Hematopoietic multipotent progenitor cell treated with erythropoietin and hydrocortisone succinate and interleukin-3 and kit ligand, for 8 days (in vitro differentiated cells): ENCODE measurements at places on chromosomes 7 and 10.
A peak's percentile ranks its signal among the peaks of the same experiment; 100 is the strongest.

DNA sequence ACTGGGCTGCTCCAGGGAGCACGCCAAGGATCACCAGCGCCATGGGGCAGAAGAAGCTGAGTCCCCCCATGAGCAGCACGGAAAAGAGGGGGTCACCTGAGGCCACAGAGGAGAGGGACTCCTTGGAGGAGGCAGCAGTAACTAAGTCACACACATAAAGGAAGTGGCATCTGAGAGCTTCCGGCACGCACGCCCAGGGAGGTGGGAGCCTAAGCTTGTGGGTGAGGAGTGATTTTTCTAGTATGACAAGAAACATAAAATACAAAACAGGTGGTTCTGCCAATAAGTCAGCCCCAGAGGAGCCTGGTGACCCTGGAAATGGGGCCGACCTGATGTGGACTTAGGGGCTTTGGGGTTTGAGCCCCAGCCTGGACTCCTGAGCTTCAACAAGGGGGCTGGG is 60.8 kb downstream of the CARD11 start:
- no peak for DNase-seq

DNA sequence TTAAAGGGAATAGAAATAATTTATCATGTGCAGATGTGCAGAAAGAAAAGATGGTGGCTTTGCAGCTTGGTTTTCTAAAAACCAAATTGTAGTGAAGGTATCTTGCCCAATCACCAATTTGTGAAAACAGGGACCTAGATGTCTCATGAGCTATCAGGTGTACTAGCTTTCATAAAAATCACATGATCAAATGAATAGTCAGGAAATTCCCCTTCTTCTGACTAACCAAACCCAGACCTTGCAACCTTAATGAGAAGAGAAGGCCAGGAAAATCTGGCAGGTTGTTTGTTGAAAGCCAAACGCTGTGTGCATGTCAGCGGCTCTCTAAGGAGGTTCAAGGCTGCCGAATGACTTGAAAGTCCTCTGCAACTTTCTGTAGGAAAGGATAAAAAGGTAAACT is 304.4 kb upstream of the NRP1 start:
- no peak for DNase-seq

DNA sequence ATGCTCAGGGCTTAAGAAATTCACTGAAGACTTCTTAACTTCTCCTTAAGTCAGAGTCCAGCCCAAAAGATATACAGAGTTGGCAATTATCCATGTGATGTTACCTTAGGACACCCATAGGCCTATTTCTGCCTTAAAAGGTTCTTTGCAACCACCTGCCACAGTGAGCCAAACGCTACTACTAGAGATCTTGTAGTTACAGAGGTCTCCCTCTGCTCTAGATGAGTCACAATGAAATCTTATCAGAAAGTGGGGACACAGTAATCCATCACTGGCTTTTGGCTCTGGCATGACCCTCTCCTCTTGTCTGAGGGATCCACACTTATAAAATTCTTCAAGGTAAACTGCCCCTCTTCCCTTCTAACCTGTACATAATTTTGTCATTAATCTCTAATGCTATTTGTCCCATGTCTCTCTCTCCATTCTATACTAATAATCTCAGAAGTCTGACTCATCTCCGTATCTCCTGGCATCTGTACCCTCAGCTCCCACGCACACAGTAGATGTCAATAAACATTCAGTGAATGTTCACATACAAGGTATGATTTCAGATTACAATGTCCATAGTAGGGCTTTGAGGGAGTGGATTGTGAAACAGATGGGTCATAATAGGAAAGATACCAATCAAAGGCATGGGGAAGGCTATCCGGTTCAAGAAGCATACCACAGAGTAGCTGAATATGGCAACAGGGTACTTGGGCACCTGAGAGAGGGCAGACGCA is 112.1 kb downstream of the SGMS1 start:
- DNase-seq, result peak; percentile 48

DNA sequence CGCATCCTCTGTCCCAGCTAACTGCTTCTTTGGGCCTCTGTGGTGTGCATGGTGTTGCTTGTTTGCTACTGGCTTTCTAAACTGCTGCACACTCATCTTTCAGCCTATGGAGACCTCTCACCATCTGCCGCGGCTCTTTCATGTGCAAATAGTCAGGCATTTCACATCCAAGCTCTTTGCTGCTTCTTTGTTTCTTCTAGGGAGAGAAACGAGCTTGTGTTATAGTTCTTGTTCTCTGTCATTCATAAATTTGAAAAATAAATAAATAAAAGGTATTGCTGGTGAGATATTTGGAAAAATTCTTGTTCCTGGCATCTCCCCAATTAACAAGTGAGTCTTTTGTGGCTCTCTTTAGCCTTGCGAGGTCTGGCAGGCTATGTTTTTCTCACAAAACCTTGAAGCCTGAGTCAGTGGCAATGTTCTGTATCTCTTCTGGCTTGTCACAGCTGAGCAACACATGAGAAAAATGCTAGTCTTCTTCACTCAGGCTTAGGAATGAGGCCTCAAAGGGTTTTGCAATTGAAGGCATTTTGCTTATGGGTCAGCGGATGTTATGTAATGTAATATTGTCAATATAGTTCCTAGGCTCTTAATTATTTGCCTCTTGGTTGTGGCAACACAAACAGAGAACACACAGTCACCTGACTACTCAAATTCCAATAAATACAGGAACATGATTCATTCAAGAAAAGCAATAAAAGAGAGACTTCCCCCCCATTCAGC is 274.0 kb downstream of the FRMD4A start:
- DNase-seq, result no peak

DNA sequence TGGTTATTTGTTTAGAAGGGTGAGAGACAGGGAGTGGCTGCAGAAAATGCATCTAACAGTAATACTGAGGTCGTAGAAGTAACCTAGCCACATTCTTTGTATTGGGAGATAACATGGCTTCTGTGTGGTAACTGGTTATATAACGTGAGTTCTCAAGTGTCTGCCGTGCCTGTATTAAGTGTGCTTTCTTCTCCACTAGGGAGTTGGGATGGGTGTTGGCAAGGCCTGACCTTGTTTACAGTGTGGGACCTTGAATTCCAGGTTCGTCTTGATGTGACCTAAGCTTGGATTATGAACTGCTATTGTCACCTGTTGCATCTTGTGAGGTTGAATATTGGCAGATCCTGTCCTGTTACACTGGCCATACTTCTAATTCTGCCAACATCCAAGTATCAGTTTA is 145.3 kb upstream of the NAMPT start:
- DNase-seq, result no peak

GRCh38 chr7:123994449-123994848 is 38.4 kb downstream of the TMEM229A start:
- DNase-seq, result no peak
